NCI-H82 (cell line): ENCODE measurements at places on chromosomes 3 and 15.

- peak; percentile 94 for DNase-seq
Measured at GRCh38 chr3:62665627-62666437, 209.4 kb downstream of the CADPS start.

DNA sequence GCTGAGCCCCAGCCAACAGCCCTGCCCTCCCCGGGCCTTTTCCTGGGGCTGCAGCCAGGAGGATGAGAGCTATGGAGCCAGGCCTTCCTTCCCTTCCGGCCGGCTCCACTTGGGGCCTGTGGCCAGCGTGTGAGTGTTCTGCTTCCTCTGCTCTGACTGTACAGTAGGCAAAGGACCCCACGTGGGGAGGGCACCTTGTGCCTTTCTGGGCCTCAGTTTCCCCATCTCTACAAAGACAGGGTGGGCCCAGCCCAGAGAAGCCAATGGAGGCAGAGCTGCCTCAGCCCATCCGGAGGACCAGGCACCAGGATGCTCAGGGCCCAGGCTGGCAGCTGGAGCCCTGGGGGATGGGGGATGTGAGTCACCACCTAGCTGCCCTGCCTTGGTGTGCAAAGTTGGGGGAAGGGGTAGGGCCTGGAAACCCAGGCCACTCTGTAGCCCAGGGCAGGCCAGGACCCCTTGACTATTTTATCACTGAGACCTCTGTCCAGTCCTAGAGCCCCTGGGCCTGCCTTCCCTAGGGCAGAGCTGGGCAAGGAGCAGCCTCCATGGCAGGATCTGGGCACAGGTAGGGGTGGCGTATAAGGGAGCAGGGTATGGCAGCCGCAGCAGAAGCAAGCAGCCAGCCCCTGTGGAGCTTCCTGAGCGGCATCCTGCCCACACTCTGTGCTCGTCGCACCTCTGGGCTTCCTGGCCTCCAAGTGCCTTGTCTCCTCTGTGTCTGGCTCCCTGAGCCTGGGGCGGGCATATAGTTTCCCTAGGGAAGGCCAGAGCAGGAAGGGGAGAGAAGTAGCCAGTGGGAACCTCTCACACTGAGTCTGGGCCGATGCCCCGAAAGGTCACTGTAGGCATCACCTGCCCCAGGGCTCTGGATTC is 1.8 kb downstream of the PSTPIP1 start:
- DNase-seq, result no peak

GRCh38 chr15:67792250-67792942 is 32.9 kb upstream of the SKOR1 start:
- DNase-seq, result peak; percentile 28

DNA sequence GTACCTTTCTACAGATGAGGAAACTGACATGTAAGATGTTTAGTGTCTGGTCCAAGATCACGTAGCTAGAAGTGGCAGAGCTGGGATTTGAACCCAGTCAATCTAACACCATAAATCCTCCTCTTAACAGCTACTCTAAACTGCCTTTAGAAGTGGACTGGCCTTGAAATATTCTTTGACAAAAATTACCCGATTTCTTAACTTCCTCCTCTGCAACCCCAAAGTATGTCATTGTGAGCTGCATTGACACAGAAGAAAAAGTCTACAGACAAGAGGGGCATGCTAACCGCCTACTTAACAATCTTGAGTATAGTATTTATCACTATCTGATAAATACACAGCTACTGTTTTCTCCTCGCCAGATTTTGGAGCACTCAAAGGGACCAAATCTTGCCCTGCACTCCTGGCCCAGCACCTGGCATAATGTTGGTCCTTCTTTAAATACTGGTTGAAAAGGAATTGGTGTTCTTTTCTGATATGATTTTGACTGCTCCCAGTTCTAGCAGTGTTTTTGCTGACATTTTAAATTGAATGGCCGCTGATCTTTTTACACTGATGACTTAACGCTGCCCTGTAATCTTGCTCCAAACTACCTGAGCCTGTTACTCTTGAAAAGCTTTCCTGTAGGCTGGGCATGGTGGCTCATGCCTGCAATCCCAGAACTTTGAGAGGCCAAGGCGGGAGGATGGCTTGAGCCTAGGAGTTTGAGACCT is 36.9 kb downstream of the ITPR1 start:
- no peak for DNase-seq
